Body of pancreas (tissue), 4 donors: ENCODE measurements at places on chromosomes 5 and 9. TPM values are rescaled to one million over a fixed set of nuclear protein-coding genes. Genes with fewer than 3 reads are reported as not detected.

SPATA31A3 gene
- total RNA-seq, result not detected

GRCh38 chr9:28389411-28389810 lies 816.1 kb upstream of the C9orf72 start:
- DNase-seq, result no peak

- no peak for DNase-seq
Measured at GRCh38 chr5:81505672-81506071, 111.7 kb upstream of the ACOT12 start.

GRCh38 chr9:98096091-98096490 lies 22.9 kb downstream of the TRIM14 start:
- no peak for DNase-seq

DNA sequence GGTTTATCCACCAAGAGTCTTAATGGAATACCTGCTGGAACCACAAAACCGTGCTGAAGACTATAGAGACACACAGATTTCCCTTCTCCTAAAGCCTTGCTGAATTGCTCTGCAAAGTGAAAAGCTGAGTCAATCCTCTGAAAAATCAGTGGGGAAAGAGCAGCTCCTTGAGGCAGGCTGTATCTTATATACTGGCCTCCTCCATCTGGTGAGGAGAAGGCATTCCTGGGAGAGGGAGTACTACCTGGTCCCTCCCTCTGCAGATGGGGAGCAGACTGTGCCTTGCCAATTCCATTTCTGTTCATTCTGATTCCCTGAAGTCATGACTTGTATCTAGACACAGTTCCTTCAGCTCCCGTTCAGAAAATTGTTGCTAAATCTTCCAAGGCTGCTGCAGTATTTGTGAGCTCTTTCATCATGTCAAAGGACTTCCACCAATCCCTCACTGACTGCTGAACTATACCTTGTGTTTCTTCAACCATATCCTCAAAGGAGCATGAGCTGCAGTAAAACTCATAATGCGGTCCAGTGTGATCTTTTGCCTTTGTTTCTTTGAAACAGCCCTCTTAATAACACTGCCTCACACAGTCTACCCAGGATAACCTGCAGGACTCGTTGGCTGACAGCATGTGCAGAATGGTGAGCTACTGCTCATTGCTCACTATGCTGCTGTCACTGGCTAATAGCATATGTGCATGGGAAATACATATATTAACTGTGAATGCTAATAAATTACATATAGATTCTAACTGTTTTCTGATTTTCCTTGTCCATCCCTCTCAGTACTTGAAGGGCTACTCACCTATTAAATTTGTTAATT lies 84.5 kb downstream of the FOXD1 start:
- DNase-seq, result no peak

GRCh38 chr9:104092875-104093600 lies 1.1 kb upstream of the SMC2 start:
- DNase-seq, result no peak

DNA sequence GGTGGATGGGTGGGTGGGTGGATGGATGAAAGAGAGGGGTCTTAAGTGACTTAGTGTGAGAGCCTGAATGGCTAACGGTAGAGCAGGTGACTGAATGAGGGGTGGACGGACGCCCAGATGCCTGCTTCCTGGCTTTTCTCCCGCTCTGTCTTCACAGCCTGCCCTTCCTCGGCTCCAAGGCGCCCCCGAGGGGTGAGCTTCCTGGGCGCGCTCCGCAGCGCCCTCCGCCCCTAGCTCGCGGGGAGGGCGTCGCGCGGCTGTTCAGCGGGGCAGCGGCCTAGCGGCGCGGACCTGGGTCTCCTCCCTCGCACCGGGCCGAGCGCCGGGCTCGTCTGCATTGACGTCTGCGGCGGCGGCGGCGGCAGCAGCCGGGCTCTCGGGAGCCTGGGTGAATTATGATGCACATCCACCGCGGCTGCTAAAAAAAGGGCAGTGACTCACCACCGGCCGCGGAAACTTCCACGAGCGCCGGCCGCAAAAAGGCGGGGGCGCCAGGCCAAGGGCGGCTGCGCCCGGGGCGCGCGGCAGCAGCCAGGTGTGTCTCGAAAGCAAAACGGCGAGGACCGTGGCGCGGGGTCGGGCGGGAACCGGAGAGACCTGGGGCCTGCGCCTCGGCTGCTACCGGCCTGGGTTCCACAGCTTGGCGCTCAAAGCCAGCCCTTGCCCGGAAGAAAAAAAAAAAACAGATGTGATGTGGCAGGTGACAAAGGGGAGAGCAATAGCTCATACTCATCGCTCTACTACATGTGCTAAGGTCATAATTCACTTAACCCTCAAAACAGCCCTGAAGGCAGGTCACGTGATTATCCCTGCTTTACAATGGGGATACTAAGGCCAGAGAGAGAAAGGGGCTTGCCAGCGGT lies 143.0 kb upstream of the ADRA1B start:
- peak; percentile 49 for DNase-seq

DNA sequence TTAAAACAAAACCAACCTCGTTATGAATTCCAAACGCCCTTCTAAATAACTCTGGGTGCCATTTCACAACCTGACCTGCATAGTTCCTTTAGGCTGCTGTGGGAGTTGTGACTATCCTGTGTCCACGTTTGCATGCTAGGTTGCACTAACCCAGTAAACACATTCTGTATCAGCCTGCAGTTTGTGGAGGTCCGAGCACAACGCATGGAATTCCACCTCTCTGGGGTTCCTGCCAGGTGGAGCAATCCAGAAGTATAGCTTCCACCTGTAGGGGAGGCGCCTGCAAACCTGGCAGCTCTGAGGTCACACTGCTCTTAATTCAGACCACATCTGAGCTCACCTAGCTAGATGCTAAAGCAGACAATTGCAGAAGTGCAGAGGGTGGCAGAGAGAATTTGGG lies 57.2 kb downstream of the MARCHF3 start:
- DNase-seq, result no peak

DNA sequence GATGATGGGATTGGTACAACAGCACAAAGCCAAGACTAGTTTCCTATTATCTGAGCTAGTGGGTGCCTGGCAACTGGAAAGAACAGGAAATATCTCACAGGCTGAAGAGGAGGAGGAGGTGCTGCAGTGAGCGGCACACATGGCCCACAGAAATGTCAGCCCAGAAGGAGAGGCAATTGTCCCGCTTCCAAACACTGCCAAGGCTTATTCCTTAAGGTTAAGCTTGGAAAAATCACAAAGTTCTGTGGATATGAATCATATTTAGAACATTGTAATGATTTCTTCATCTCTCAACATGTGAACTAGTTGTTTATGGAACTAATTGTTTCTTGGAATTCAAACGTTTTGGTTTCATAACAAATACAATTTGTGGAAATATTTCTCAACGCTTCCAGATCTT lies 1019.5 kb upstream of the SEMA6A start:
- peak; percentile 9 for DNase-seq
